ENCODE measurements at places on chromosomes 6 and 20. TPM values are rescaled to one million over a fixed set of nuclear protein-coding genes. Genes with fewer than 3 reads are reported as not detected.

DNA sequence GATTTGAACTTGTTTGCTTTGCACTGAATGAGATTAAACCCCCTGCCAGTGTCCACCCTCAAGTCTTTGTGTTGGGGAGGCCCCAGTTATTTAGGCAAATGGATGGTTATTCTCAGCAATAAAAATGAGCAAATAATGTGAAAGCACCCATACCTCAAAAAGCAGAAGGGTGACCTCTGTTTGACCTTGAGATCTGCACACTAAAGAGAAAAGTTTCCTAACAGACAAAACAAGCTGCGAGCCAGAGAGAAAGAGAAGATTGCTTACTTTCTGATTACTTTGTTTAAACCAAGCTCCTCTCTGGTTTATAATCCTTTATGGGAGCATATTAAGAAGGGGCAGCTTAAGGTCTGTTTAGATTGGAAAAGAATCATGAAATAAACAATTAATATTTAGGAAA is 30.4 kb upstream of the TRERF1 start:
- no peak for DNase-seq

GRCh38 chr6:20665290-20665689 is 131.0 kb downstream of the CDKAL1 start:
- no peak for DNase-seq

GRCh38 chr20:46027245-46027853 is 1.7 kb upstream of the SLC12A5 start:
- no peak for DNase-seq

- DNase-seq, result no peak
Observed at GRCh38 chr6:34616227-34616585, 60.1 kb upstream of the SPDEF start.

Gene PRDM1
- 1.4 TPM for total RNA-seq

GRCh38 chr6:33702345-33702977 is 9.0 kb downstream of the UQCC2 start:
- no peak for DNase-seq

Gene DEFB132
- not detected for total RNA-seq

Gene TAF4
- 8.6 TPM for total RNA-seq
